HAP-1 (cell line): ENCODE measurements at places on chromosomes 6 and 20.
A peak's percentile ranks its signal among the peaks of the same experiment; 100 is the strongest.

- DNase-seq, result peak; percentile 48
These were observed 146.6 kb upstream of the AKIRIN2 start for GRCh38 chr6:87848616-87849015.

DNA sequence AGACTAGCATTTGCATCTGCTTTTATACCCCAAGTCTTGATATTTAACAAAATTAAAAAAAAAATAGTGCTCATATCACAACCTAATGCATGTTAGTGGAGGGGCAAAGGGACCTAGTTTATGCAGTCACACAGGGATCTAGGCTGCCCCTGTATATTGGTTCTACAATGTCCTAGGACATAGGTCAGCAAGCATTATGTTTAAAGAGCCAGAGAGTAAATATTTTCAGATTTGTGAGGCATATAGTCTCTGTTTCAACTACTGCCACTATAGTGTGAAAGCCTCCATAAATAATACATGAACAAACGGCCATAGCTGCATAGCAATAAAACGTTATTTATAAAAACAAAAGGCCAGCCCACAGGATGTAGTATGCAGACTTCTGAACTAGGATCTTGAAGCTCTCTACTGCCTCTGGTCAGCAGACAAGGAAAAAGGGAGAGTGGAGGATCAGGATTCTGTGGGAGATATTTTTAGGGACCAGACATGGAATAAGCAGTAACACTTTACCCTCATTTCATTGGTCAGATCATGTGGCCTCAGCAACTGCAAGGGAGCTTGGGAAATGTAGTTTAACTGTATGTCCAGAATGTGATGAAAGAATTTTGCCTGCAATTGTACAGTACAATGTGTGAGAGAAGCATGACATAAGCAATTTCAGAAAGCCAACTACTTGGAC is 414.2 kb upstream of the SPTLC3 start:
- peak; percentile 10 for DNase-seq

DNA sequence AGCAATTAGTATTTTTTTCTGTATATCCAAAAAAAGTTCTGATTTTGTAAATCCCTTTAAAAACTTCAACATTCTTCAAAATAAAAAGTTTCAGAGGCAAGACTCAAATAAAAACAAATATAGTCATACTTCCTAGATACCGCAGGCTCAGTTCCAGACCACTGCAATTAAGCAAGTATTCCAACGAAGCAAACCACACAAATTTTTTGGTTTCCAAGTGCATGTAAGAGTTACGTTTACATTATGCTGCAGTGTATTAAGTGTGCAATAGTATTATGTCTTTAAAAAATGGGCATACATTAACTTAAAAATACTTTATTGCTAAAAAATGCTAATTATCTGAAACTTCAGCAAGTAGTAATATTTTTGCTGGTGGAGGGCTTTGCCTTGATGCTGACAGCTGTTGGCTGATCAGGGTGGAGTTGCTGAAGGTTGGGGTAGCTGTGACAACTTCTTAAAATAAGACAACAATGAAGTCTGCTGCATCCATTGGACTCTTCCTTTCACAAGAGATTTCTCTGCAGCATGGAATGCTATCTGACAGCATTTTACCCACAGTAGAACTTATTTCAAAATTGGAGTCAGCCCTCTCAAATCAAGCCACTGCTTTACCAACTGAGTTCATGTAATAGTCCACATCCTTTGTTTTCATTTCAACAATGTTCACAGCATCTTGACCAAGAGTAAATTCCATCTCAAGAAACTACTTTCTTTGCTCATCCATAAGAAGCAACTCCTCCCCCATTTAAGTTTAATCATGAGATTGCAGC is 46.0 kb downstream of the PHIP start:
- no peak for DNase-seq

DNA sequence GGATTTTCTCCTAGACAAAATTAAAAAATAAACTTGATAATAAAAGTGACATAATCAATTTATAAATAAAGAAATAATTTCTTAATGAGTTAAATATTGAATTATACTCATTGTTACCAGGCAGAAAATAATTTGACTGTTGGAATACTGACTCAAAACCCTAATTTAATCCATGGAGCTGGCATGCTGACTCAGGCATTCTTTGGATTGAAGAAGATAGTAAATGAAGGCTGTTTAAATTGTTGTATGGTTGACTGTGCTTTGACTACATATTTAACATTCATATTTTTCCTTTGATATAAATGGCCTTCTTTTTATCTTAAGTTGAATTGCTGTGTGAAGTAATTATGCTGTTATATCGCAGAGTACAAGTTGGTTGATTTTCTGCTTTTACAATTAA is 11.7 kb downstream of the MANEA start:
- DNase-seq, result no peak

DNA sequence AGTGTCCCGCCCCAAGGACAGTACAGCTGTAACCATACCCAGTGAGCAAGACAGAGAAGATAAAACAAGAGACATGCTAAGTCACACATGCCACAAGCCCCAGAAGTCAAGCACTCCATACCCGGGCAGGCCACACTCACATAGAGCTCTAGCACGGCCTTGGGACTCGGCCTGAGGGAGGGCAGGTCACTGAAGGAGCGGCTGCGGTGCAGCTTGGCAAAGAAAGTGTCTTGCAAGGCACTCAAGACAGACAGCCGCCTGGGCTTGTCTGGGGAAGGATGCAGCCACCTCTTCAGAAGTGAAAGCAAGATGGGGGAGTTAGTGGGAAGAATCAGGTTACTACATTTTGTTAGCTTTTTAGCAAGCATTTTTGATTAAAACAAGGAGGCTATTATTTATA is 48.7 kb upstream of the ARMH2 start:
- no peak for DNase-seq

GRCh38 chr6:146887447-146888077 is 288.8 kb downstream of the ADGB start:
- no peak for DNase-seq

DNA sequence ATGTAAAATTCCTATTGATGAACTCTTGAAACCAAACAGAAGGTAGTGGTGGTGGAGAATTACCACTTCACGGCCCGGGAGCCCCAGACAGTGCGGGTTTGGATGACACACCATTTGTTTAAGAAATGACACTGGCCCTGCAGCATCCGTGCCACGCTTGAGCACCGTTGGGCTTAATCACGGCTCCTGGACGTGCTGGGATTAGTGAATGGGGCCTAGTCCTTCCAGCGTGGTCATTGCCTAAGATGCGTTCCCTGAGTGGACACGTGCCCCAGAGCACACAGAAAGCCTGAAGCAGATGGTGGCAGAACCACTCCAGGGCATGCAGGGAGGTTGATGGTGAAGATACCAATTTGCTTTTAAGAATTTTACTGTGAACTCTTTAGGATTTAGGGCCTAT is 14.5 kb downstream of the STX16 start:
- DNase-seq, result peak; percentile 67

DNA sequence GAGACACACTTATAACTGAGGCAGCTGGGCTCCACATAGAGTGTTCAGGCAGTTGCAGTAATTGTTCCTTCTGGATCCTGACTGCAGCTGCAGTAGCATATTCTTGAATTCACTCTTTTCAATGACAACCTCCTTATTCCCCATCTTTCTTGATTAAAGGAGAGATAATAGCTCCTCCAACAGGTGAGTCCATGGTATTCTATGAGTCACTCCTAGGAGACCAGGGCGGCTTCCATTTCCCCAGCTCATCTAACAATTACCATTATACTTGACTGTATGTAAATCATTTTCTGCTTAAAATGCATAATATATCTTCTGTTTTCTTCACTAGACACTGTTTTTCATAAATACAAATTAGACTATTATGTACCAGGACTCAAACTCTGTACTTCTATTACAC is 62.4 kb downstream of the TENT5A start:
- DNase-seq, result no peak

GRCh38 chr20:2889209-2889608 is 15.9 kb downstream of the PTPRA start:
- no peak for DNase-seq

DNA sequence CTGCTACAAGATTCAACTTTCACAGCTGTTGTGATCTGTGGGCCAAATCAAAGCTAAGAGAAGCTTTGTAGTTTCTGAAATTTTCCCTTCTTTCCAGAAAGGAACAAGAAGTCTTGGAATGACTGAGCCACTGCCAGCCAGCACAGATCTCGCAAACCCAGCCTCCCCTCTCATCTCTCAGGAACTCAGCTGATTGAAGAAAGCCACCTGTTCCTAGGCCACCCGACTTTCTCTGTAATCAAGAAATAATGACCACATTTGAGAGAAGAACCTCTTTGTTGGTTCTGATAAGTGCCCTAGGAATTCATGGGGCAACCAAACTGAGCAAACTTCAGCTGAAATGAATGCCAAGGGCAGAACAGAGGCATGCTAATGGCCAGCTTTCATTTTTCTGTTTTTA is 61.7 kb downstream of the HDGFL1 start:
- DNase-seq, result no peak
